ENCODE measurements at places on chromosomes 6 and 20. TPM values are rescaled to one million over a fixed set of nuclear protein-coding genes. Genes with fewer than 3 reads are reported as not detected.

DNA sequence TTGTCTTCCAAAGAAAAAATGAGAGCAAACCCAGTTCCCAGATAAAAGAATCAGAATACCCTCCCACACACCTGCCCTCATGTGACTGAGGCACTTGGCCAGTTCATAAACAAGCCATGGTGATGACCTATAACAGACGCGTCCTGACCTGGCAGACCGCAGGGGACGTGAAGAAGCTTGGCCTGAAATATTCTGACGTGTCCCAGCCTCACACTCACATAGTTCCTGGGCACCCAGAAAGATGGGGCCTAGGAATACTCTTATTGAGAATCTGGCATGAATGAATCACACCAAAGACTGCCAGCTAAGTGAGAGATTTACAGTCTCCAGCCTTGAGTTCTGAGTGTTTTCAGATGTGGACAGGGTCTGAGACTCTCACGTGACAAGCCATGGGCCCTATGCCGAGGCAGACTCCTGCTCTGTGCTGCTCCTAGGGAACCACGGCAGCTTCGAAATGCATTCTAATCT is 17.2 kb upstream of the MAP3K4 start:
- peak; percentile 54 for DNase-seq

DNA sequence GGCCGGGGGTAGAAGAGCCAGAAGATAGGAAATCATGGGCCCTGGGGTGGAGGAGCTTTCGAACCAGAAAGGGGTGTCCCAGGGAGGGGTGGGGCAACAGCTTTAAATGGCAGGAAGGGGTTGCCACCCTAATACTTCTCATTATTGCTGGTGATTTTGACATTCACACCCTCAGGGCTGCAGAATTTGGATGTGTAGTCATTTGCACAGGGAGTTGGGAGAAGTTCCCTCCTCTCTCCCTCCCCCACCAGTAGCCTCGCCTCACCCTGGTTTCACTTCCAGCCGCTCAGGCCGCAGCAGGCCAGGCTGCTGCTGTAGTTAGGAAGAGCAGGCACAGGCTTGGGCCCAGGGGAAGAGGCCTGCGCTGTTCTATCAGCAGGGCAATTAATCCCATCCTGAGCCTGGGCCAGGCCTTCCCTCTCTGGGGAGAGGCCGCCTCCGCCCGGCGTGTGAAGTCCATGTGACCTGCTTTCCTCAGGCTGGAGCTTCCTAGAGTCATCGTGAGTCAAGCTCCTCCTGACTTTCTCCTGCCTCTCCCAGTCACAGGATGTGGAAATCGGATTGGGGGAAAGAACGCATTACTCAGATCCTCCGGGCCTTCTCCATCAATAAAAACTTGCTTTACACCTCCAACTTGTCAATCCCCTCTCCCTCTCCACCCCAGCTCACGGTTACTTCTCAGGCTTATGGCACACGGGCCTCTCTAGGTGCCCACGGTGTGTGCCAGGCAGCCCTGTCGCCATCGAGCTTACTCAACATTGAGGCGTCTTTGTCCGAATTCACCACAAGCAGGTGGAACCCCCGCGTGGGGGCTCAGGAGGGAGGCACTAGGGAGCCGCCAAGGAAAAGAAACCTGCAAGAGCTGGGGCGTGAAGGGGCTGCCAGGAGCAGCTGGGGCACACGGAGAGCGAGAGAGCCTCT is 7.8 kb downstream of the ADTRP start:
- peak; percentile 88 for DNase-seq

Gene TP53RK
- total RNA-seq = 6.7 TPM

Gene NKAIN2
- total RNA-seq = not detected

- DNase-seq = no peak
Observed at GRCh38 chr6:167839343-167839742, 12.6 kb downstream of the AFDN start.

Gene LPA
- not detected for total RNA-seq

Gene CARMIL1
- 5.5 TPM for total RNA-seq

- DNase-seq = no peak
Observed at GRCh38 chr6:21402368-21402767, 191.2 kb upstream of the SOX4 start.

DNA sequence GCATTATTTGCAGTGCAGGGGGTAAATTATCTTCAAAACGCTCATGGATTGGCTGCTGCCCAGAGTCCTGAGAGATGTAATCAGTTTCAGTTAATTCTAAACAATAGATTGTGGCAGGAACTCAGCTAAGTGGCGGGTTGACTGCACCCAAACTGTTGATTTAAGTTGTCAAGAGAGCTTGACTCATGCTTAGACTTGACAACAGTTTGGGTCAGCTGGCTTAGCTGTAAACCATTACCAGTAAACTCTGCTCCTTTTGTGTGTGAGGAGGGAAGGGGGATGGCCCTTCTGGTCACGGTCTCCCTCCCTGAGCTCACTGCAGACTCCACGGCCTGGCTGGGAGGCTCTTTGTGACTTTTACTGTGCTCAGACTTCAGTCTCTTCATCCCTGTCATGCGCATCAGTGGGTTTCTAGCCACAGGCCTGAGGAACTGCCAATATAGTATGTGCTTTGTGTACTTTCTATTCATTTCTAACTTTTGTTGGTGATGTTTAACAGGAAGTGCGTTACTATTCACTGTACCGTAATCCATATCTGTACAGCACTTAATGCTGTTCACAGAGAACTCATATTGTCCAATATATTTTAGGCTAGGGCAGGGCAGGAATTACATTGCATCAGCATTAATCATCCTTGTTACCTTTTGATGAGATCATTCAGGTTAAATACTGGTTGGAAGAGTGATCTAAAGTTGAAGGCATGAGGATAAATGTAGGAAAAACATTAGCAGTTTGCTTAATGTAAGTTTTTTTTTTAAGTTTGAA is 488.3 kb downstream of the CDKAL1 start:
- no peak for DNase-seq

GRCh38 chr20:49676581-49677291 is 36.9 kb downstream of the B4GALT5 start:
- no peak for DNase-seq

GRCh38 chr6:6409397-6410030 is 89.1 kb upstream of the F13A1 start:
- DNase-seq = peak; percentile 23

DNA sequence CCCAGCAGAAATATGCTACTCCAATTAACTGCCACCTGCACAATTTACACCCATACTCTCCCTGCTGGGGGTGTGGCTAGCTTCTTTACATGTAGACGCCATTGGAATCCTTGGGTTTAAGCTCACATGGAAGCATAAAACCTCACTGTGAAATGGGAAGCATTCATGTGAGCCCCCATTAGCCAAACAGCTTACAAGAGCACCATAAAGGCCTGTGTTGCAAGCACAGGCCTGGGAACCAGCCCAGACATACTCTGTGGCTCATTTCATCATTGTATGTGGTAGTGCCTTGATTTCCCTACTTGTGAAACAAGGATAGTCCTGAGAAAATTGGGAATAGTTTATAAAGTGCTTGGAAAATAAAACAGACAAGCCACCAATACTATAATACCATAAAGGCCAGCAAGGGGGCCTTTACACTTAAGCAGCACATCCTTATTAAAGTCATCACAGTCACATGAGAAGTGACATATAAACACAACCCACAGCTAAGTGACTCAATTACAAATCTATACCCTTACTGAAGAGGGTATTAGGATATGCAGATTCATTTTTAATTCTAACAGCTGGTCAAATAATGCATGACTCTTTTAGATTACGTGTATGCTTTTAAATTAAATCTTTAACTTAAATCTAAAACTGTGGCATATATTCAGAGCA is 6.8 kb downstream of the ADNP start:
- DNase-seq = no peak

DNA sequence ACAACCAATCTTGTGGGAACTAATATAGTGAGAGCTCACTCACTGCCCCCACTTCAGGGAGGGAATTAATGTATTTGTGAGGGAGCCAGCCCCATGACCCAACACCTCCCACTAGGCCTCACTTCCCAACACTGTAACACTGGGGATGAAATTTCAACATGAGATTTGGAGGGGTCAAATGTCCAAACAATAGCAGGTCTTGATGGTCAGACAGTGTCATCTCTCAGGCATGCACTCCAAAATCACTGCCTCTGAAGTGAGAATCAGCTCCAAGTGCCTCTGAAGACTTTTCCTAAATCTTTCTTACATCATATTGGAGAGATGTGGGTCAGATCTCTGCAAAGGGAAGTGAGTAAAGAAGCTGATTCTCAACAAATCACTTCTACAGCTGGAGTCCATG is 13.8 kb upstream of the SAYSD1 start:
- DNase-seq = no peak

DNA sequence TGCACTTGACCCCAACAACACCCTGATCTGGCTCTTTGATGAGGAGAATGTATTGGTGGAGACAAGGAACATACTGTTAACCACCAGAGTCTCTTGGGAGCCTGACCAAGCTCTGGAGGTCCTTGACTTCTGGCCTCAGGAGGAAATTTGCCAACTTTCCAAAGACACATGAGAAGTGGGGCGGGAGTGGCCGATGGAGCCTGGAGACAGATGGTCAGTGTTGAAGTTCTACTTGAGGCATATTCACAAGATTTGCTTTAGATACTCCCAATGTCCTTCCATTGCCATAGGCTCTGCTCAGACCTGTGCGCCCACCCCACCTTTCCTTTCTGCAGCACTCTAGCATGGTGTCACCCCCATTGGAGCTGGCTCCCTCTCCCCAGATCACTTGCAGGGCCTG is 241.0 kb downstream of the SLC24A3 start:
- no peak for DNase-seq

GRCh38 chr6:1624851-1625781 is 15.4 kb downstream of the FOXC1 start:
- DNase-seq = no peak

DNA sequence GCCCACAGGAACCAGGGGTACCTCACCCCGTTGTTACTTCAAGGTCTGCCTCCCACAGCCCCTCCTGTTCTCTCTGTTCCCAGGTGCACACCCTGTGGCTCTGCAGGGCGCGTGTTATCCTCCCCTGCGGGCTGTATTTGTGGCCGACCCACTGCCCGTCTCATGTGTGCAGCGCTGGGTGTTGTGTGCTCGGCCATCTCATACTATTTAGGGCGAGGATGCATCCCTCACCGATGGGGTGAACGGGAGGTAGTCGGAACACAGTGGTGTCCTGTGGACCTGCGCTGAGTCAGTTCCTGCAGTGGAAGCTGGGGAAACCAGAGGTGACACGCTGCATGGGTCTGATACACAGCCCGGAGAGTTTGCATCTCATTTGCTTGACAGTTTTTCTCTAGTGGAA is 94.5 kb upstream of the SULF2 start:
- no peak for DNase-seq

GRCh38 chr6:52213127-52213526 is 27.0 kb downstream of the IL17A start:
- no peak for DNase-seq

Data from heart right ventricle (tissue), 16 donors.